ENCODE measurements at places on chromosomes 3 and 15.

DNA sequence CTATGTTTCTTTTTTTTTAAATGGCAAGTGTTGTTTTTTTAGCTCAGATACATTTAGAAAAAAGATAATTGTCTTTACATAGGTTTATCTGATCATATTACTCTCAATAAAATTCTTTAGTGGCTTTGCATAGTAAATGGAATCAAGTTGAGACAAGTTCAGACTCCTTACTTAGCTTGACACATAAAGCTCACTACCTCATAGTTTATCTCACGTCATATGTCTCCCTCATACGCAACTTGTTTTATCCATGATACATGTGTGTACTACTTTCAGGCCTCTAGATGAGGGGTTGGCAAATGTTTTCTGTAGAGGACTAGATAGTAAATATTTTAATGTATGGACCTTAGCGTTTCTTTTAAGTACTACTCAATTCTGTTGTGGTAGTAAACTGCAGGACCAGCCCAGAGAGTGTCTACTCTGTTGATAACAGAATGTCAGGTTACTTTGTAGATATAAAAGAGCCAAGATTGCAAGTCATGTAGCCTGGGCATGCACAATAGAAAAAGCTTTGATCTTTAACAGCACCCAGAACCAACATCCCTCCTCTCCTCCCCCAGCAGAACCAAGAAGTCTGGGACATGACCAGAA, 28.2 kb upstream of the MGA start:
- DNase-seq = no peak

GRCh38 chr3:123159926-123160635, 41.7 kb upstream of the SEC22A start:
- no peak for DNase-seq

DNA sequence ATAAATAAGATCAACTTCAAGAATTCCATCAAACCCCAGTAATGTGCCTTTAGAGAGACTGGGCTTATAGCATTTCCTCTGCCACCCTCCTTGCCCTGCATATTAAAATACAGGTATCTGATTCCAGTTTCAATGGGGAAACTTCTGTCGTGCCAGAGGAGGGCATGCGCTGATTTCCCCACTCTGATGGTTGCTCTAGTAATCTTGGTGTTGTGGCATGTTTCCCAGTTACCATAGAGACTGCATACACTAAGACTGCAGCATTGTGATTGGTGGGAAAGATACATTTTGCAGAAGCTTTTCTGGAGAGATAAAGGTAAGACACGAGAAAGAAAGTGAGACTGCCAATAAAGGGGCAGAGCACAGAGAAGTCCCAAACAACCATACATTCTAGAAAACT, 225.6 kb downstream of the TIGIT start:
- DNase-seq = peak; percentile 21

- DNase-seq = no peak
Observed at GRCh38 chr15:36498916-36499315, 80.5 kb upstream of the CDIN1 start.

GRCh38 chr15:41505776-41506175, 7.9 kb downstream of the LTK start:
- DNase-seq = no peak

DNA sequence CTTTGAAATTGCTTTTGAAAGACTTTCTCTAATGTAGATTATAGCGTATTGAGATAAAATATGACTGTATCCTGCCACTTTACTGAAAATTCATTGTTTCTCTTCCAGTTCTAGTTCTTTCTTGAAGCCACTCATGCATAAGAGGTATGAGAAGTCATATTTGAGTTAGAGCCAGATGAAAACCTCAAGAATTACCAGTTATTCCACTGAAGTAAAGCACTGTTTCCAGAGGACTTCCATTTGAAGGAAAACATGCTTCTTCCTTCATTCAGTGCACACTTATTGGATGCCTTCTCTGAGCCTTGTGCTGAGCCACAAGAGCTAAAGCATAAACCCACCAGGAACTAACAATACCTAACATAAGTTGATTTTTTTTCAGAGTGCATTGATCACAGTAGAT, 513.4 kb downstream of the ZNF385D start:
- DNase-seq = no peak

DNA sequence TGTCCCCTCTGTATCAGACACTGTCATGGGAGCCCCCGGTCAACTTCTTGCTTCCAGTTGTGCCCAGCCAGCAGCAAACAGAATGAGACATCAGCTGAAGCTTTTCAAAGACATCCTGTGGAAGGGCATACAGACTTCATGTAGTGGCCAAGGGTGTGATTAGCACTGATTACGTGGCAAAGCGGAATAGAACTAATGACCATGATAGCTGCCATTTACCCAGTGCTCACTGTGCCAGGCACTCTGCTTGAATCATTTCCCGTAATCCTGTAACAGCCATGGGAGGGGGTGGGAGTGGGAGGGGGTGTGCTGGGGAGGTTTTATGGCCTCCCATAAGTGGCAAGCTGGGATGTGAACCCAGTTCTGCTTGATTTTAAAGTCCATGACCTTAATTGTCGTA, 29.5 kb downstream of the LPP start:
- DNase-seq = no peak

GRCh38 chr3:71109241-71109976, 474.1 kb downstream of the FOXP1 start:
- DNase-seq = no peak

- peak; percentile 53 for DNase-seq
Observed at GRCh38 chr15:70559265-70560239, 203.8 kb downstream of the UACA start.

DNA sequence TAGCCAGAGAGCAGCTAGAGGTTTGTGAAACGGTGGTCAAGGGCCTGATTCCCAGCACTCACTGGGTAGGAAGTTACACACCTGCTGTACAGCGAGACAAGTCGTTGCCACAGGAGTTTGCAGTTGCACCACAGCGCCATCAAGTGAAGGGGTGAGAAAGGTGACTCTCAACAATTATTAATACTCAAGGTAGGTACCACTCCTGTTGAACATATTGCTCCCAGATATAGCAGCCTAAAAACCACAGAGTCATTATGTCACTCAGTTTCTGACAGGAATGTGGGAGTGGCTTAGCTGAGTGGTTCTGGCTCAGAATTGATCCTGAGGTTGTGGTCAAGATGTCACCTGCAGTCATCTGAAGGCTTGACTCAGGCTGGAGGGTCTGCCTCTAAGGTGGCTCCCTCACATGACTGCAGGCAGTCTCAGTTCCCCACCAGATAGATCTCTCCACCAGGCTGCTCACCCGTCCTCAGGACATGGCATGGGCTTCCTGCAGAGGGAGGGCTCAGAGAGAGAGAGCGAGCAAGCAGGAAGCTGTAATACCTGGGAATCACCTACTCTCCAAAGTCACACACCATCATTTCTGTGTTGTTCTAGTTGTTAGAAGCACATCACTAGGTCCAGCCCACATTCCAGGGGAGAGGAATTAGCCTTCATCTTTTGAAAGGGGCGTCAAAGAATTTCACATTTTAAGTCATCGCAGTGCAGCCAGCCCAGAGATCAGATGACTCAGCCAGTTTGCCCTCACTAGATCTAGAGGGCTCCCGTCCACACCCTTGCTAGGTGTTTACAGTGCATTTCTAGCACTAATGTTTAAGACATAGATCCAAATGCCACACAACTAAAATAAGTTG, 17.0 kb upstream of the ANO10 start:
- DNase-seq = no peak

DNA sequence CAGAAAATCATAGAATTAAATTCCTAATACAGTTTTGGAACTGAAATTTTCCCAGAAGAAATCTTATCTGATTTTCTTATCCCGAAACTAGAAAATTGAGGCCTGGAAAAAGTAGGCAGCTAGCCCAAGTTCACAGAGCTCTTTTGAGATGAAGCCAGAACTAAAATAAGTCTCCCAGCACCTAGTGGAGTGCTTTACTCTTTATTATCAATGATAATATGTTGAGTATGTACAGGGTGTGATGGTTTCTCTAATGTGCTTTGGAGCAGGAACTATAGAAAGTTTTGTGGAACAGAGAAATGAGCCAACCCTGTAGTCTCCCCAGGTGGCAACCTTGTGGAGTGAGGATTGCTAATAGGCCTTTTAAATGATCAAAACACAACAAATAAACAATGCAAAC, 30.3 kb upstream of the BCL6 start:
- no peak for DNase-seq

- DNase-seq = no peak
Observed at GRCh38 chr3:5317557-5317956, 130.1 kb downstream of the EDEM1 start.

- DNase-seq = peak; percentile 55
Observed at GRCh38 chr3:169663951-169664820, 674 bp upstream of the MECOM start.

DNA sequence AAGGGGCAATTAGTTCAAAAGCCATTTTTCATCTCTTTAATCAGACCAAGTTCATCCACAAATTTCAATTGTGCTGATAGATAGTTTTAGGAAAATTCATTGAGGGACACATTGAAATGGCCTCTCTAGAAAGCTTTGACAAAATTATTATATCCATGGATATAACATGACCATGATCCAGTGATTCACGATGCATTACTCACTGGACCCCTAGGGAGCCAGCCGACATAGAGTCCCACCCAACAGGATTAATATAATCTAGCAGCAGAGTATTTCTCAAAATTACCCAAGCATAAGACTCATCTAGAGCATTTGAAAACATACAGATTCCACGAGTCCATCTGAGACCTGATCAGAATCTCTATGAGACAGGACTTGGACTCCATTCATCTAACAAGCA, 100.3 kb downstream of the FRMD5 start:
- no peak for DNase-seq

- no peak for DNase-seq
Observed at GRCh38 chr3:149466192-149466591, 8.3 kb upstream of the TM4SF4 start.

DNA sequence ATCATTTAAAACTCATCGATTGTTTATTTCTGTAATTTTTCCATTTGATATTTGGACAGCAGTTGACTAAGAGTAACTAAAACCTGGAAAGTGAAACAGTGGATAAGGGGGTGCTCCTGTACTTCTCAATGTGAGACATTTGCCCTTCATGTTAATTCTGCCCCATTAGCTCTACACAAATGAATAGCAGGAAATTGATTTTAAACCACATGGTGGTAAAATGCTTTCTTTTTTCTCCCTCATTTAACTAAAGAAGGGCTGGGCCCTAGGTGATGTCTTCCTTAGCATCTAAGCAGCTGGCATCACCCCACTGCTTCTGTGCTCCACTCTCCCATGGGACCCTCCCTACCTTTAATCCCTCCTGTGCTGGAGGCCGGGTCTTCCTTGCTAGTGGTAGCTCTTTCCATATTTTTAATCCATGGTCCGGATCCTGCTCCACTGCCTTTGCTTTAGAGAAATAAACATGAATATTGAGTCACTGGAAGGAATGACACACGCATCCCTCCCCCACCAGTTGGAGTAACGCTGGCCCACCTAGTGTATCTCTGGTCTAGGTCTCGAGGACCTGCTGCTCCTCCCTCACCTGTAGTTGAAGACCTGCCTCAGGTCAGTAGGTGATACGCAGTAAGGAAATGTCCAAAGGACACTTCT, 30.2 kb upstream of the LAMP3 start:
- no peak for DNase-seq

GRCh38 chr3:169400874-169401273, 262.6 kb downstream of the MECOM start:
- no peak for DNase-seq

- DNase-seq = no peak
Observed at GRCh38 chr15:31081588-31082250, 19.8 kb downstream of the TRPM1 start.

DNA sequence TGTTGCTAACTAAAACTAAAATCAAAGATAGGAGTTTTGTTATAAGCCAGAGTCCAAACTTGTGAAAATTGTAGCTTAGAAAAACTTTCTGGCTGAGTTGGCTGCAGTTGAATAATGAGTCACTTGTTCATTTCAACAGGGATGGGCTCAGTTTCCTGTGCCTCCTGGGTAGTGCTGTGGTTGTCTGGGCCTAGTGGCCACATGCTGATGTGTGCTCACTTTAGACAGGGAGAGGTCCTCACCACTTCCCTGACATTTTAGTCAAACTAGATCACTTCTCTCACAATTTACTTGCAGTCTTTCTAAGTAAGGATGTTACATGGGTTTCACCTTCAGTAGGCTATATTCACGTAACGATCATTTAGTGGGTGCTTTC, 6.3 kb upstream of the UBE2Q2 start:
- no peak for DNase-seq

DNA sequence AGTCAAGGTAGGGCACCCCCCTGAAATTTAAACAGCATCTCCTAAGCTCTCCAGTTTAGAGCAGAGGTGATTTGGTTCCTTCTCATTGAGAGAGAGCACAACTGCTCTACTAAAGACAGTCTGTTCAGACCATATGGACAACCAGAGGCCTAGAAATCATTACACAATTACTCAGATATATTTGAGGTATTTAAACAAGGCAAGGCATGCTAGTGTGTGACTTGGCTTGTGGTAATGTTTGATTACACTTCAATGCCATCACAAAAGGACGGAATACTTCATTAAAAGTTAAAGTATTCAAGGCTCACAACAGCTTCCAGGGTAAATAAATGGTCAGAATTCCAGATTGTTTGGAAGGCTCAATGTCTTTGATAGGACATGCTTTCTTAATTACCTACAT, 110.2 kb downstream of the LRTM1 start:
- DNase-seq = no peak

GRCh38 chr15:101029971-101030661, 111.0 kb downstream of the LRRK1 start:
- DNase-seq = no peak

DNA sequence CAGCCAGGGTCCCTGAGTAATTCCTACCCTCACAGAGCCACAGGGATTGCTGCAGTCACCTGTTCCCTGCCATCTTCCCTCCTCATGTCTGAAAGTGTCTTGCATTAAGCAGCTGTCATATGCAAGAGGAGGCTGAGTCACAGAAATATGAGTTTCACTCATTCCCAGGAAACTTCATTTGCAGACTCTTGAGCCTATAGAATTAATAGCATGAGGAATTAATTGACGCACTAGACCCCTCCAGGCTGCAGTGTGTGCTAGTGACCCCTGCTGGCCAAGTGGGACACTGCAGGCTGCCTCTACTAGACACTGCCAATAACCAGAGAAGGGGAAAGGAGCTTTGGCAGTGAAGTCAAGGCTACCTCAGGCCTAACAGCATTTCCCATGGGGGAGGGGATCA, 50.6 kb upstream of the SLC6A1 start:
- no peak for DNase-seq

- DNase-seq = no peak
Observed at GRCh38 chr3:43921056-43921648, 230.4 kb downstream of the ABHD5 start.

- no peak for DNase-seq
Observed at GRCh38 chr15:81064253-81064652, 63.5 kb downstream of the TLNRD1 start.

GRCh38 chr3:6644070-6644929, 216.6 kb upstream of the GRM7 start:
- DNase-seq = no peak

DNA sequence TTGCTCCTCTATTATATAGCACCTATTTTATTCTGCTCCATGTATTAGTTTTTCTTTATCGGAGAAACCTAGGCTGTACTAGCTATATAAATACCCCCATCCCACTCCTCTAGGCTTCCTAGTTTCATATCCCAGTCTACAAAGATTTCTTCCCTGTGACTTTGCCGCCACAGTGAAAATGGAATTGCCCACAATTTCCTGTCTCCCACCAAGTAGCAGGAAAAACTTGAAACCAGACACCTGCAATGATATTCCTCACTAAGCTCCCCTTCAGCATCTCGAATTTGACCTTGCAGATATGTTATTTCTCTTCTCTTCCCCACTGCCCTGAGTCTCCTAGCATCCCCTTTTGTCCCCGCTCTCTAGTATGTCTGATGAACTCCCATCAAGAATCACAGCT, 685.8 kb upstream of the CCDC54 start:
- DNase-seq = no peak
